ENCODE measurements at places on chromosomes 13 and 19.

- DNase-seq, result no peak
These were observed 9.9 kb upstream of the SPART start for GRCh38 chr13:36356058-36356457.

GRCh38 chr13:73809561-73809960 is 324.6 kb downstream of the KLF12 start:
- no peak for DNase-seq

DNA sequence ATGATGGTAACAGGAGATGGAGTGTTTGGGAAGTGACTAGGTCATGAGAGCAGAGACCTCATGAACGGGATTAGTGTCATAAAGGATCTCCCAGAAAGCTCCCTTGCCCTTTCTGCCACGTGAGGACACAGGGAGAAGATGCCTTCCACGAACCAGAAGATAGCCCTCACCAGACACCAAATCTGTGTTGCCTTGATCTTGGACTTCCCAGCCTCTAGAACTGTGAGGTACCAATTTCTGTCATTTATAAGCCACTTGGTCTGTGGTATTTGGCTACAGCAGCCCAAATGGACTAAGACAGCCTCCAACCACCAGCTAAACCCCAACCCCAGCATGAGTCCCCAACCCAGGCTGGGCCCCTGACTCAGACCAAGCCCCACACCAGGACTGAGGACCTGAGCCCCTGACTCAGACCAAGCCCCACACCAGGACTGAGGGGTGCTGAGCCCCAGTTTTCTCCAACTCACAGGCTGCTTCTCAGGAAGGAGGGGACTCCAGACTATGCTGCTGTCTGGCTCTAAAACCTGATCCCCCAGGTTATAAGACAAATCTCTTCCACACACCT is 54.1 kb downstream of the PTPRS start:
- DNase-seq, result no peak

- peak; percentile 45 for DNase-seq
These were observed 967 bp downstream of the DBP start for GRCh38 chr19:48635966-48636858.

DNA sequence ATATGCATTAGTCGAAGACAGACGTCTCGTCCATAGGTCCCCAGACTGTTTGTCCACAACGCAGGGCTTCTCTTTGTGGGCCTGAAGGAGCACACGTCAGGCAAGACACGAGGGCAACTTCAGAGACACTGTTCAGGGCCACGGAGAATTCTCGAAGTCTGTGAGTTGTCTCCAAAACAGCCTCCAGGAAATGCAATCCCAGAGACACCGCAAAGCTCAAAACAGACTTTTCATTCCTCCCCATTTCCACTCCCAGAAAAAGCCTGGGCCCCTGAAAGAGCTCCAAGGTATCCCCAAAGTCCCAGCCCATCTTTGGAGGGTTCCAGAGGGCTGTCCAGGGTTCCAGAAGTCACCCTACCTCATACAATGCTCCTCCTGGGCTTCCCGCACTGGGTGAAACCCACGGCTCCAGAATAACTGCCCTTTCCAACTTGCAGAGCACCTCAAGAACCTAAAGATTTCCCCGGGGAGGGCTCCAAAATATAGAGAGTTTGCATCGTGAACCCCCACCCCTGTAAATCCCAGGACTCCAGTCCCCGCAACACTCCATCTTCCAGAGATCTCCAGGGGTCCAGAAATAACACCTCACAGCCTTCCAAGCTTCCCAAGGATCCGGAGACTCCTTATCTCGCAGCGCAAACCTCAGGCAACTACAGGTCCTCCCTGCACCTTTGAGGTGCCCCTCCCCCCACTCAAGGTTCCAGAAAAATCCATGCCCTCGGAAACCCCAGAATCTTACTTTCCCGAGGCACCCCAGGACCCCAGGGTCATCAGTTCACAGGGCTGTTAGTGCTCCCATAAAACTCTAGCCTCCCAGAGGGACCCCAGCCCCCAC is 687 bp upstream of the FTL start:
- DNase-seq, result no peak

DNA sequence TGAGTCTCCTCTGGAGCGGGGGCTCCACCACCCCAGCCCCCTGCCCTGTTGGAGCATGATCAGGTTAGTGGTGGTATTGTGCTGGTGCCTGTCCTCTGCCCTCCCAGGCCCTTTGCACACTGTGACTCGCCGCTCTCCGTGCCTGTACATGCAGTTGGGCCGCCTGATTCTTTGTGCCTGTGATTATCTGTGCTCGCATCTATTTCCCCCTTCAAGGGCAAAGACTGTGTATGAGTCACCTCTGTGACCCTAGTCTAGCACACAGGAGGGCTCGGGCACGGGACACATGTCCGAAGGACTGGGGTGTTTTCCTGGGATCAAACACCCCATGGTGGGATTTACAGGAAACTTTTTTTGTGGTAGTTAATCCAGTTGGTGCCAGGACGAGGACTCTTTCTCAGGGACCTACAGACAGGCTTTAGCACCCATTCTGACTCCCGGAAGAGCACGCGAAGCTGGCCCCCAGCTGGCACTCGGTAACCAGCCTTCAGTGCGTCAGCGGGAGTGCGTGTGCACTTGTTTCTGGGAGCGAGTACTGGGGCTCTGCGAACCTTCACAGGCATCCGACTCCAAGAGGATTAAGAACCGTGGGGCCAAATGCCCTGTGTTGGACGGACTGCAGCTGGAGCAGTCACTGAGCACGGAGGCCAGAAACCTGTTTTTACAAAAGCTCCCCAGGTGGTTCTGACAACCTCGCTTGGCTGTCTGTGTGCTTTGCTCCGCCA is 6.7 kb downstream of the PPP1R37 start:
- no peak for DNase-seq
